Common myeloid progenitor, CD34-positive (primary cell): ENCODE measurements at places on chromosomes 4 and X.

GRCh38 chrX:49111791-49112190 is 11.7 kb downstream of the GPKOW start:
- no peak for DNase-seq

- no peak for DNase-seq
Observed at GRCh38 chrX:38847903-38848230, 46.6 kb downstream of the MID1IP1 start.

DNA sequence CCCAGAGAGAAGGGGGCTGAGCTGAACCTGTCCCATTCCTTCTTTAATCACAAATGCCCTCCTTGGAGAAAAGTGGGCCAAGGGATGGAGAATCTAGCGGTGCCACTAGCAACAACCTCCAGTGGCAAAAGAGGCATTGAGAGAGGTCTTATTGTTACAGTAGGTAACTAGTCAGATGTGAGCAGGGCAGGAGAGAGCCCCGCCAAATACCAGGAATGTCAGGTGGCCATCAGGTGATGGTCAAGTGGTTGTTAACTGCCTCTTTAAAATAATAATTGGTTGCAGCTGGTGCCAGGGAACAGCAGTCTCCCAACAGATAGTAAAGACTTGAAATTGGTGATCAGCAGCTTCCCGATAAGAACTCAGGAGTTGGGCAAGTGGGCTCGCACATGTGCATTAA is 116.1 kb downstream of the EVC2 start:
- DNase-seq: no peak

- DNase-seq: no peak
Observed at GRCh38 chr4:18559492-18559891, 537.9 kb upstream of the LCORL start.
